ENCODE measurements at places on chromosomes 2 and 18.

GRCh38 chr2:2191110-2191707 is 139.9 kb downstream of the MYT1L start:
- no peak for DNase-seq

DNA sequence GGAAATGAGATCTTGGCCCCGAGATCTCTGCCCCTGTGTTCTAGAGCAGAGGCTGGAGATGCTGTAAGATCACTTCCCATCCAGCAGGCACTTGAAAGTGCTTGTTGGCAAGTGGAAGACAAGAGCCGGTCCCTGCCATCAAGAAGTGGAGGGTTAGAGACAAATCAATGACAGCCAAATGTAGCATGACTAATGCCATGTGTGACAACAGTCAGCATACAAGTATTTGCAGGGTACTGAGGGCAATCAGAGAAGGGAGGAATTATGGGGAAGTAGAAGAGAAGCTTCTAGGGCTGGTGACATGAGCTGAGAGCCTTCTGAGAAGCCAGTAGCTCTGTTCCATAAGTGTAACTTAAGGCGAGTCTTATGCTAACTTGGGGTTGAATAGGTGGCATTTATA is 58.6 kb downstream of the TMEM17 start:
- DNase-seq: peak; percentile 20

- DNase-seq: no peak
These were observed 21.5 kb downstream of the RND3 start for GRCh38 chr2:150465703-150466569.

- peak; percentile 18 for DNase-seq
These were observed 280.3 kb upstream of the TRIB2 start for GRCh38 chr2:12436483-12436882.
